Suppressor macrophage treated with lipopolysaccharide for 1 hour (primary cell): ENCODE measurements at places on chromosomes 2 and 18.

- DNase-seq: no peak
Measured at GRCh38 chr2:213733893-213734292, 449.6 kb downstream of the SPAG16 start.

DNA sequence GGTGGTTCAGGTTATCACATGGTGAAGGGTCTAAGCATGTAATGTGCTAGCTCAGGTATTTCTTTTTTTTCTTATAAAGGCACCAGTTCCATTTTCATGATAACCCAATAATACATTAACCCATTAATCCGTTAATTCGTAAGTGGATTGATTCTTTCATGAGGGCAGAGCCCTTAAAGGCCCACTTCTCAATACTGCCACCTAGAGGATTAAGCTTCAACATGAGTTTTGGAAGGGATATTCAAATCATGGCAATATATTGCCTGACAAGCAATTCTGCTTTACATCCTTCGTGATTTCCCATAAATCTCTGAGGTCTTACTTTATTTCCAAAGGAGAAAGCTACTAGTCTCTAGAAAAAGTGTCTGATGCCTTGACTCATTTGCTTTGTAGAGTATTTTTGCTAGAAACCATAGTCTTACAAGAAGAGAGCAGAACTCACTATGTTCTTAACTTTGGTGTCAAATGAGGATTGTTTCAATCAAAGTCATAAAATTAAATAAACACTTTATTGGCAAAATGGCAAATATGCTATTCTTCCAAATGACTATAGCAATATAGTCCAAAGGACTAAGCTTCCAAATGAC is 271.3 kb downstream of the KCNS3 start:
- peak; percentile 67 for DNase-seq

- DNase-seq: no peak
Measured at GRCh38 chr2:241505086-241505780, 3.2 kb downstream of the STK25 start.

GRCh38 chr2:64326578-64327050 is 127.3 kb upstream of the LGALSL start:
- no peak for DNase-seq

- DNase-seq: peak; percentile 81
Measured at GRCh38 chr2:223041527-223042109, 10.4 kb upstream of the KCNE4 start.

DNA sequence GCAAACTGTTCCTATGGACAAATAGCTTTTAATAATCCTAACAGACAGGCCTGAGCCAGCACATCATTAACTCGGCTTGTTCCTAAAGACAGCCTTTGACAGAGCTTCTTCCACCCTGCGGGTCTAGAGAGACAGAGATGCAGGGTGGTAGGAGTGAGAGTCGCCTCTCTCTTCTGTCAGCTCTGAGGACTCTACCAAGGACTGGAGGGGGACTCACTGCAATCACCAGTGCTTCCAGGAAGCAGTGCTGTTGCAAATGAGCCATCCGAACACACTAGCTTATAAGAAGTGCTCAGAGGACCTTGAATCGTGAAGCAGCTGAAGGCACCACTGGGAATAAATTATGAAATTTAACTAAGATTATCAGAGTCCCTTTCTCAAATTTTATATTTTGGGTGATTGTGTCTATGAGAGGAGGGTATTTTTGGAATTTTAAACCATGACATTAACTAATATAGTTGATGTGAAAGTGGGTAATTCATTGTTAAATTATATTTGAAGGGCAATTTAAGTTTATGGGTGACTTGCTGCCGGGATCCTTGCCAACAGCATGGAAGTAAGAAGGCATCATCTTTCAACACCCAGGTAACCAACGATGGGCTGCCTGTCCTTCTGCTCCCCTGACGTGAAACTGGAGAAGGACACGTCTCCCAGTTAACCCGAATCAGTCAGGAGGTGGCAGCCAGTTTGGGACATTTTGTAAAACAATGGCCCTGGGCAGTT is 43.6 kb upstream of the PXDN start:
- DNase-seq: no peak
